ENCODE measurements at places on chromosomes 3 and 15.
A peak's percentile ranks its signal among the peaks of the same experiment; 100 is the strongest.

- no peak for DNase-seq
These were observed 43.0 kb upstream of the UTS2B start for GRCh38 chr3:191373327-191373726.

- peak; percentile 16 for DNase-seq
These were observed 24.3 kb downstream of the DPH3 start for GRCh38 chr3:16240229-16241023.

- no peak for DNase-seq
These were observed 16.4 kb downstream of the SCG5 start for GRCh38 chr15:32657941-32658340.

- DNase-seq, result peak; percentile 39
These were observed 60.0 kb downstream of the PIK3CB start for GRCh38 chr3:138774529-138775253.

- no peak for DNase-seq
These were observed 121.6 kb upstream of the MRPS22 start for GRCh38 chr3:139222100-139222657.

GRCh38 chr15:87582169-87582568, 674.4 kb downstream of the NTRK3 start:
- no peak for DNase-seq

DNA sequence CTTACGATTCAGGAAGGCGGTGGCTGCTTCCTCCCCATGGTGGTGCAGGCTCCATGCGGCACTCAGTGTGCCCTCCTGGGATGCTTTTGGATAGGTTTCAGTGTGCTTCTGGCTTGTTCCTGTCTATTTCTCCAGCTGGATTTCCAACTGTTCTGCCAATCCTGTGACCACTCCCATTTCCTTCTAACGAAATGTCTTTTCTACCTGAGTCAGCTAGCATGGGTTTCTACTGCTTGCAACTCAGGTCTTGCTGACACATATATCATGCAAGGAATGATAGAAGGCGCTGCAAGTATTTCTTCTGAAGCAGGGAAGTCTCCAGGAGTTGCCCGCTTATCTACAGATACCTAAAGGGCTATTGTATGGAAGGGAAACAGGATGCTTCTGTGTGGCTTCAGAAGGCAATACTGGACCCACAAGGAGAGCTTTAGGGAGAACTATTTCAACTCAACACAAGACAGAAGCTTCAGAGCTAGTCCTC, 244.4 kb downstream of the OPA1 start:
- DNase-seq, result no peak

DNA sequence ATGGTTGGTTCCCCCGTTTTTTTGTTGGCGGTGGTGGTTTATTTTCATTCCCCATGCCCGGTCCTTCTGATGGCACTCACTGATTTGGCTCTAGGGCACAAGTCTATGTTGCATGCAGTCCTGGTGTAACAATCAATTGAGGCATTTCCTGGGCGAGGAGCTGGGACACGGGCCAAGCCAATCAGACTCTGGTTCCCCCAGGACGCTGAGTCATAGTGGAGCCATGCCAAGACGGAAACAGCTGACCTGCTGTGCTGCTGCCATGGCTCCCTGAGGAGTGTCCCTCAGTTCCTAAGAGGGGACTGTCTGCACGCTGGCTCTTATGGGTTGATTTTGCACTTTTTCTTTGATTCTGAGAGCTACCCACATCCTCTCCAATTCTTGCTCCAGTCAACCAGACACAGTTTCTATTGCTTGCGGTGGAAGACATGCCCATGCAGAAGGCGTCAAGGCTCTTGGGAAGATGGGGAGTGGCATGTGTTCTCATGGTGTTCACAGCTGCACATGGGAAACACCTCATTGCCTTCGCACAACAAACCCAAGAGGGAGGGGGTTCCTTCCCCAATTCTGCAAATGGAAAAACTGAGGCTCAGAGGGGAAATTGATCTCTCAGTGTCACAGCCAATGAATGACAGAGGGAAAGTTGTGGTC, 28.3 kb upstream of the ALDH1L1 start:
- DNase-seq, result no peak

DNA sequence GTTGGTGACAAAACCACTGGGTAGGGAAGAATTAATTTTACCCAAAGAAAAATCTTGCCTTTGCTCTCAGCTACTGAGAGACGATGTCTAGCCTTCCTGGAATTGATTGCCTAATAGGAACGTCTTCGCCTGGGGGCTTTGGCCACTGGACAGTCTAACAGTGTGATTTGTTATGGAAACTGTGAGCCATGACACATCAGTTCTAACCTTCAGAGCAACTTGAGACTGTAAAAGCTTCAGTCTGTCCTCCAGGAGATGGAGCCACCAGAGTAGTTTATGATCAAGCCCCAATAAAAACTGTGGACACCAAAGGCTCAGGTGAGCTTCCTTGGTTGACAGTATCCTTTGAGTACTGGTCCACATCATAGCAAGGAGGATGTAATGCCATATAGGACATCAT, 235.8 kb upstream of the TMCO5A start:
- no peak for DNase-seq

- DNase-seq, result no peak
These were observed 50.9 kb upstream of the SPRED1 start for GRCh38 chr15:38201714-38202113.

- DNase-seq, result no peak
These were observed 10.6 kb upstream of the BTBD1 start for GRCh38 chr15:83077491-83078230.

GRCh38 chr3:43965656-43966055, 274.9 kb downstream of the ABHD5 start:
- no peak for DNase-seq

GRCh38 chr15:43872416-43873020, 45.7 kb downstream of the WDR76 start:
- DNase-seq, result no peak

GRCh38 chr3:115403786-115404185, 219.5 kb upstream of the GAP43 start:
- no peak for DNase-seq

GRCh38 chr15:78148392-78149067, 632 bp upstream of the IDH3A start:
- no peak for DNase-seq

- DNase-seq, result no peak
These were observed 3.7 kb upstream of the PLD1 start for GRCh38 chr3:171813897-171814460.

DNA sequence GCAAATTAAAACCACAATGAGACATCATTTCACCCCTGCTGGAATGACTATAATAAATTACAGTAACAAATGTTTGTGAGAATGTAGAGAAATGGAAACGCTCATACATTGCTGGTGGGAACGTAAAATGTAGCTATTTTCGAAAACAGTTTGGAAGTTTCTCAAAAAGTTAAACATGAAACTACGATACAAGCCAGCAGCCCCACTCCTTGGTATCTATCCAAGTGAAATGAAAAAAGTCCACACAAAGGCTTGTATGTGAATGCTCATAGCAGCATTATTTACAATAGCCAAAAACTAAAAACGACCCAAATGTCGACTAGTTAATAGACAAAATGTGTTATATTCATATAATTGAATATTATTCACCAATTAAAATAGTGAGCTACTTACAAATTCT, 22.9 kb upstream of the CFAP20DC start:
- DNase-seq, result no peak

- DNase-seq, result no peak
These were observed 107.5 kb upstream of the THBS1 start for GRCh38 chr15:39473298-39473947.

DNA sequence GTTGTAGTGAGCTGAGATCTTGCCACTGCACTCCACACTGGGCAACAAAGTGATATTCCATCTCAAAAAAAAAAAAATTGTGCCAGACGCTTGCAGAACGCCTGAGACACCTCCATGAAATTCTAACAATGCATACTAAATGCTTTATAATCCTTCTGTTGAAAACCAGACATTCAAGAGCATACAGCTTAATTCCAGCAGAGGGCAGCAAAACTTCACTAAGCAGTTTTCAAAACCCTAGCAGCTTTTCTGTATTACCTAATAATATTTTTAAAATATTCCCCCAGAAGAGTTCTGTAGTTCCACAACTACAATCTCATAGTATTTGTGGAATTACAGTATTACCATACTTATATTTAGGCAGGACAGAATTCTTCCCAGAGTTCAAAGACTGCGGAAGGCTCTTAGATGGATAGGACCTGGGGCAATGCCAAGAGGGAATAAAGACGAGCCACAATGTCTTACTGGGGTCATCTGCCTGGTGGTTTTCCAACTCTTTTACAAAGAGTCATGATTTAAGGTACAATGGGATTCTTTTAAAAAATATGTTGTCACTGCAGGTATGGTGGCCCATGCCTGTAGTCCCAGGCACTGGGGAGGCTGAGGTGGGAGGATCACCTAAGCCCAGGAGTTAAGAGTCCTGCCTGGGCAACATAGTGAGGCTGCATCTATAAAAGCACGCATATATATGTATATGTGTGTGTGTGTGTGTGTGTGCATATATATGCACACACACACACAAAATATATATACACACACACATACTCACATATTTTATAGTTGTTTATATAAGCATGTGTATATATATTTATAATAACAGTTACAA, 19.6 kb upstream of the TASOR start:
- peak; percentile 78 for DNase-seq

GRCh38 chr3:29827756-29828155, 546.9 kb downstream of the RBMS3 start:
- DNase-seq, result no peak

DNA sequence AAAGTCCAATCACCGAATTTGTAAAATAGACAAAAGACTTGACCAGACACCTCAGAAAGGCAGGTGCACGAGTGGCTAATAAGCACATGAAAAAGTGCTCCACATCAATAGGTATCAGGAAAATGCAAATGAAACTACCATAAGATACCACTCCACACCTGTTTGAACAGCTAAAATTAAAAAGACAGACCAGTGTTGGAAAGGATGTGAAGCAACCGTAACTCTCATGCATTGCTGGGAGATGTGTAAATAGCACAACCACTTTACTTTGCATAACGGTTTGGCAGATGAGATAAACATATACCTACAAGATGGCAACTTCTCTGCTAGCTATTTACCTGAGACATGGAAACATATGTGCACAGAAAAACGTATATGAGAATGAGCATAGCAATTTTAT, 56.9 kb downstream of the CADPS start:
- DNase-seq, result no peak

GRCh38 chr15:74202452-74203401, at the start of gene STRA6:
TSS of gene STRA6 (minus strand) at chr15:74202787. CDS start at chr15:74202267, 520 bp downstream.
- no peak for DNase-seq

GRCh38 chr3:49802719-49803464, at the start of gene INKA1:
TSS of gene INKA1 (plus strand) at chr3:49803261. CDS start at chr3:49803393, 132 bp downstream.
- peak; percentile 88 for DNase-seq

- DNase-seq, result no peak
These were observed 10.0 kb downstream of the HMG20A start for GRCh38 chr15:77430652-77431051.

DNA sequence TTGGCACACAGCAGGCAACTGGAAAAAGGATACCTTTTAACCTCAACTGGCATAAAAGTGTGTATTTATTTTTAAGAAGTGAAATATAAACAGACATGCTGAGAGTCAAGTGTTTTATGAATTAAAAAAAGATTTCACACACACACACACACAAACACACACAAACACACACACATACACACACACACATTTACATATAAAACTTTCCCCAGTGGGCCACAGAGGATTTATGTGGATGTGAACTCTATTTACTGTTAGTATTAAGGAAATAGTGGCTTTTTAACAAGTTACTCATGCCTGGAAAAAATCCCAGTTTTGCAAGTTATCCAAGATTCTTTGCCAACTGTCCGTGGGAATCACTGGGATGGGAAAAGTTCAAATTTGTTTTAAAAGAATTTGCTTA, 725.9 kb upstream of the NR2F2 start:
- no peak for DNase-seq

- DNase-seq, result peak; percentile 29
These were observed 65.2 kb downstream of the FNDC3B start for GRCh38 chr3:172104471-172105072.

GRCh38 chr3:44402548-44402947, 64.0 kb downstream of the TCAIM start:
- no peak for DNase-seq

DNA sequence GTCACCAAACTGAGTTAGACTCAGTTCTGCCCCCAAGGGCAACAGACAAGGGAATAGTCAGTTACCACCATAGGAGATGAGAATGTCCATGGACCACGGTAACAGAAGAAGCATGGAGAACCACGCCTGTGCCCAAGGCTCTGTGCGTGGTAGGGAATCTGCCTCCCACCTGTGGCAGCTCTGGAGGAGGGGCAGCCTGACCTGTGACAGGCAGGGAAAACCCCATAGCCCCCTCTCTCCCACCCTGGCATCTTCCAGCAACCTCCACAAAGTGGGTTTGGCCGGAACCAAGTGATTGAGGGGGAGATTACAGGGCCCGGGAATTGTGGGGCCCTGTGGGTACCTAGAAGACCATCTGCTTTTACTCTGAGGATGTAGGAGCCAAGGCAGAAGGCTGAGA, 14.3 kb upstream of the LTF start:
- DNase-seq, result no peak

DNA sequence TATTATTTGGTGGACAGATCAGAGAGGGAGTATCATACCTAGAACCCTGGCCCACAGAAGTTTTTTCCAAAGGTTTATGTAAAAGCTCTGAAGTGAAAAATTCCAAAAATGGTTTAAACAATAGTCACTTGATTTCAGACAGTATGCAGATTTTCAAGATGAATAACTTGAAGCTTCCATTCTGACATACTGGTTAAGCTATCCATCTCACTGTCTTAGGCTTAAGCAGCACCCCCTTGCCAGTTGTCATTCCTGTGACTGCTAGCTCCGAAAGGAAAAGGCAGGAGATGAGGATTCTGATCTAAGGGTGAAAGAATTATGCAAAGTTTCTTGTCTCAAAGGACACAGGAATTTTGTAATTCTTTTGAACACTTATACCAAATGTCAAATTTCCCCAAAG, 337.5 kb upstream of the THBS1 start:
- no peak for DNase-seq

- peak; percentile 33 for DNase-seq
These were observed 136.5 kb upstream of the MLF1 start for GRCh38 chr3:158434412-158435038.

DNA sequence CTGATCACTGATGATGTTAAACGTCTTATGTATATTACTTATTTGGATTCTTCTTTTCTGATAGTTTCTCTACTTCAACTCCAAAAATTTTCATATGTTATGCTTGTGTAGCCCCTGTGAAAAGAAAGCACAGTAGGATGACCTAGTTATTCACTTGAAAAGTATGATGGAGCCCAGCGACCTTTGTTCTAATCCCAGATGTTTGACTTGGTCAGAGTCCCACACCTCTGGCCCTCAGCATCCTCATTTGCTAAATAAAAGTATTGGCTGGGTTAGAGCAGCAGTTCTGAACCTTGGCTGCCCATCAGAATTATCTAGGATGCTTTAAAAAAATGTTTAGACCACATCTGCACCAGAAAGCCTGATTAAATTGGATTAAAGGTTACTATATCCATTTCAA, 173.7 kb downstream of the ATG7 start:
- no peak for DNase-seq

DNA sequence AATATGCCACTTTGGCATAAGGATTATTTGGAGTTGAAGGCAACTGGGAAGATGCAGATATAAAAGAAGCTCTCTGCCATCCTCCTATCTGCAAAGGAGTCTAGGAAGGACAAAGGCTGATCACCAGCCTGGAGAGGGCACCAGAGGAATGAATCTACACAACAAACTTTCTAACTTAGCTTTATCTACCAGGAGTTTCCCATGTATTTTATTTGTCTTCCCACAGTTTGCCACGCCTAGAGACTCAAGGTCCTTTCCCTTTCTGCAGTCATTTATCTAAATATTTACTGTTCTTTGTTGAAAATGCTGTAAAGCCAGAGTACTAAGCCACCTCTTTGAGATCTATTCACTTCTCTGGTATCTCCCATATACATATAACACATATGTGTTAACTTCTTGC, 32.2 kb downstream of the GPR176 start:
- DNase-seq, result peak; percentile 4

- DNase-seq, result no peak
These were observed 62.8 kb upstream of the IMPG2 start for GRCh38 chr3:101383156-101383575.
